ENCODE measurements at places on chromosomes 16 and 17.
A peak's percentile ranks its signal among the peaks of the same experiment; 100 is the strongest.

- DNase-seq, result no peak
These were observed 35.2 kb downstream of the CFAP20 start for GRCh38 chr16:58094026-58094425.

- peak; percentile 89 for DNase-seq
These were observed 16.0 kb upstream of the RASD1 start for GRCh38 chr17:17511881-17512858.

GRCh38 chr16:58501242-58502131, 1.5 kb downstream of the NDRG4 start:
- peak; percentile 18 for DNase-seq

DNA sequence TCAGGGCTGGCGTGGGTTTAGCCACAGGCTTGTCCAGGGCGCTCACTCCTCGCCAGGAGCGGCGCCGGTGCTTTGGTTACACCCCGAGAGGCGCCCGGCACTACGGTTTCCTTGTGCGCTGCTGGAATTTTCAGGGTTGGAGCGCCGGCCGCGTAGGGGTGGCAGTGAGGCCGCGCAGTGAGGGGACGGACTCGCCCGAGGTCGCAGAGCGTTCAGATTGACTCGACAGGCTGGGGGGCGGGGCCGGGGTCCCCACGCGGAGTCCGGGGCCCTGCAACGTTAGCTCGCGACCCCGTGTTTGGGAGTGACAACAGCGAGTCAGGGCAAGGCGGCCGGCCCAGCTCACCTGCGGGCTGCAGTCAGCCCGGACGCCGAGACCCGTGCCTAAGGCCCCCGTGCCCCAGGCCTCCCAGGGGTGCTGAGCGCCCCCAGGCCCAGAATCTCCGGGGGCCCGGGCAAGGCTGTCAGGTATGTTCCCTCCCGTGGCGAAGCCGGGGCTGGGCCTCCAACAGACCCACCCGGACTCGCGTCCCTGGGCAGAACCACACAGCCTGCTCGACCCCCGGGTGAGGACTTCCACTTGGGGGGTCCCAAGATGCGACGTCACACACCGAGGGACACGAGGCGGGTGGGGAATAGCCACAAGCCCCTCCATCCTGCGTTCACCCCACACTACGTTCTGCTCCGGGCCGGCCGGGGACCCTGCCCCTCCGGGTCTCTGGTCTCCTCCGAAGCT, 1.3 kb upstream of the ACTG1 start:
- peak; percentile 82 for DNase-seq

- DNase-seq, result peak; percentile 91
These were observed 24.8 kb upstream of the SIAH1 start for GRCh38 chr16:48409839-48410632.

GRCh38 chr16:79181419-79181818, 419.1 kb downstream of the MAF start:
- DNase-seq, result peak; percentile 6

- no peak for DNase-seq
These were observed 59.6 kb downstream of the TNFRSF13B start for GRCh38 chr17:16912021-16912962.

GRCh38 chr16:4180511-4180910, 61.4 kb downstream of the SRL start:
- no peak for DNase-seq

DNA sequence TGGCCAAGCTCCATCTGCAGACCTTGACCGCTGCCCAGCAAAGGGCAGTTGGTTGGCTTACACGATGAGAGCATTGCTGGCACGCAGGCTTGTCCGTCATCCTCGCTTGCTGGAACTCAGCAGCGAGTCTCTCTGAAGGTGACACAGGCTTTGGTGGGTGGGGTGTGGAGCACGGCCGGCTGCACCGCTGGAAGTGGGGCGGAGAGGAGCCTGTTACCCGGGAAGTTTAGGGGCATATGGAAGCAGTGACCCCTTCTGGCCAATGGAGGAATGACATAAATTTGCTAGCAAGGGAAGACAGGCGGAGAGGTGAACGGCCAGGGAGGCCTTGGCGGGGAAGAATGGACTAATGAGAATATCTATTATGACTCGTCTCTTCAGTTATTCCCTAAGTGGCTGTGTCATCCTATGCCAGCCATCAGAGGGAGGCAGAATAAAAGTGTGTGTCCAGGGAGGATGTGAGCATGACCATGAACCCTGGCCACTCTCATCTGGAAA, 65.9 kb upstream of the SDK2 start:
- DNase-seq, result peak; percentile 63

DNA sequence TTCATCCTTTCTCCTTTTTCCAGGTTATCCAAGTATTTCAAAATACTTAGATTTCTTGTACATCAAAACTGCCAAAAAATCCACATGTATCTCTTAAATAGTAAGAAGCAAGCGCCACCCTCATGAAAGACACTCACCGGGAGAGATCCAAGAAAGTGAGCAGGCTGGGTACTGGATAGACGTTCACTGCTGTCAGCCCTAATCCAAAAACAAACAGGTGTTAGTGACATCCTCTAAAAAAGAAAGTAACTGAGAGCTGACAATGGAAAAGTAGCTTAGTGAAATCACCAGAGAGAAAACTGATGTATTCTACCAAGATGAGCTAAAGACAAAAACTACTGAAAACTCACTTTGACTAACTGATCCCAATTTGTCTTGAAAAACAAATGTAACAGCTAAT, 46.1 kb downstream of the MARVELD3 start:
- DNase-seq, result no peak

DNA sequence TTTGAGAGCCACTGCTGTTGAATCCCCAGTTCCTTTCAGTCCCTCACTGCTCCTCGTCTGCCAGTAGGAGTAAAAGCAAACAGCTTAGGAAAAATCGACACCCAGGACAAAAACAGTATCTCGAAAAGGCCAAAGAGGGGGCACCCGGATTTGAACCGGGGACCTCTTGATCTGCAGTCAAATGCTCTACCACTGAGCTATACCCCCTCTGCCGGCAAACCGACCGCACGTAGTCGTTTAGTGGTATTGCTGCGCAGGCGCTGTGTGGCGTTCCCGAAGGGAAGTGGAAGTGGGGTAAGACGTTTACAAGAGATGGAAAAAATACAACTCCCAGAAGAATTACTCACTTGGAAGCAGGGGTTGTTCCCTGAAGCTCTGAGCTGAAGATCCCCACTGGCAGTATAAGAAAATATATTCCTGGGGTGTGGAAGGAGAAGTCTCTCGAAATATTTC, 2.2 kb upstream of the PLXDC1 start:
- peak; percentile 88 for DNase-seq

- no peak for DNase-seq
These were observed 1.6 kb upstream of the XPO6 start for GRCh38 chr16:28213396-28213795.

GRCh38 chr17:651596-651995, 63.0 kb downstream of the VPS53 start:
- no peak for DNase-seq

- DNase-seq, result no peak
These were observed 15.7 kb downstream of the ZDHHC7 start for GRCh38 chr16:84995663-84996062.

DNA sequence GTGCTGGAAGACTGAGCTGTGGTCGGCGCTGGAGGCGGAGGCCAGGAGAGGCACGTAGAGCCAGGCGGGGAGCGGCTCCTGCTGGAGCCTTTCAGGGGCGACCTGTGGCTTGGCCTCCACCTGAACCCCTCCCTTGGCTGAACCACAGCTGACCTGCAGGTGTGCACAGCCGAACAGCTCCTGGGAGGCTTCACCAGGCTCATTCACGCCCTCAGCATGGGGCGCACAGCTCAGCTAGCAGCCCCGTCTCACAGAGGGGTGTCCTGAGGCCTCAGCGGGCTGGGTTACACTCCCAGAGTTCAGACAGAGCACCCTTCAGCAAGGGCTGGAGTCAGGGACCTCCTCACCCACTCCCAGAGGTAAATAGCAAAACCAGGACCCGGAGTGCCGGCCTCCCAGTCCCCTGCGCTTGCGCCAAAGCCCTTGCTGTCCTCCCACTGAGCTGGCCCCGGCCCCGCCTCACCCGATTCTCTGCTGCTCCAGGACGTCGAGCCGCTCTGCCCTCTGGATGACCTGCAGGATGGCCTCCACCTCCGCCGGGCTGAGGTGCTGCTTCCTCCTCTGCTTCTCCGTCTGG, 31.7 kb downstream of the RPH3AL start:
- no peak for DNase-seq

Measured in fibroblast of skin of right biceps (primary cell).